CD4-positive, alpha-beta T cell treated with Interleukin-15 for 1 hour (primary cell): ENCODE measurements at places on chromosomes 2 and 18.

DNA sequence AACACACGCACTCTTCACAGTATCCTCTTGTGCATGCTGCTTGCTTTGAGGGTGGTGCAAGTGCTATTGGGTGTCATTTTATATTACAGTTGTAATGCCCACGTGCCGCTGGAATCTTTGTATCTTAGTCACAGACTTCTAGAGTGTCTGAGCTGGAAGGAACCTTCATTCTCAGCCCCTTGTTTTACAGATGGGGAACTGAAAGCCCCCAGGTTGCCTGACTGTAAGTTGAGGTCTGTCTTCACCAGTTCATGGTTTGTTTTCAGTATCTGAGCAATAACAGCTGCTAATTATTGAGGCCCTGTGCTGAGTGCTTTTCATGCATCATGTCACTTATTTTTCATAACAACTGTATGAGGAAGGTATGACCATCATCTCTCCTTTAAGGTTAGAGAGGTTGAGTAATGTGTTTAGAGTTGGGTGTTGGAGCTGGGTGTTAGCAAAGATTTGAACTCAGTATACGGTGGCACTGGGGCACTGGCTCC is 77.0 kb downstream of the PRKCE start:
- peak; percentile 67 for DNase-seq

- DNase-seq, result no peak
Measured at GRCh38 chr2:79729532-79729931, 216.7 kb downstream of the CTNNA2 start.

DNA sequence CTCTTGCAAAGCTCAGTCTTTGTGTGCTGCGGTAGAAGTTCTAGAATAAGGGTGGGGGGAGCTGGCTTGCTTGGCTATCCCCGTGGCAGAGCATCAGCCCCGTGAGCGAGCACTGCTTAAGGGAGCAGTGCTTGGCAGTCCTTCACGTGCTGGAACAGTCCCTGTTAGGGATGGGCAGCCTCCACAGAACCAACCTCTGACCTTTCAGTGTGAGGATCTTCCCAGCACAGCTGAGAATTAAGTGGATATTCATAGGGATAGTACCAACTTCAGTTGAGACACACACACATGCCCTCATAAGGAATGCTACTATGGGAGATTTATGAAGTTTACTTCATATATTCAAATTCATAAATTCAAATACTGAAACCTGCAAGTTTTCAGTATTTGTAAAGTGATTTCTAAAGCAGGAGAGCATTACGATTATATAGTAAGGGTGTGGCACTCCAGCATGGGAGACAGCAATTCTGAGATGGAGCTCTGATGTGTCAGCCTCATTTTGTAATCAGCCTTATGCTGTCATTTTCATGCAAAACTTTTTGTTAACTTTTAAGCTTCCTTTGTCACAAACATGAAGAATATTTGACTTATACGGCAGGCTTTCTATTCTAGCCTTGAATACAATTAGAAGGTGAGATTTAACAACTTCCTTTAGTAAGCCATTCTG is 39.5 kb downstream of the ATP9B start:
- no peak for DNase-seq

DNA sequence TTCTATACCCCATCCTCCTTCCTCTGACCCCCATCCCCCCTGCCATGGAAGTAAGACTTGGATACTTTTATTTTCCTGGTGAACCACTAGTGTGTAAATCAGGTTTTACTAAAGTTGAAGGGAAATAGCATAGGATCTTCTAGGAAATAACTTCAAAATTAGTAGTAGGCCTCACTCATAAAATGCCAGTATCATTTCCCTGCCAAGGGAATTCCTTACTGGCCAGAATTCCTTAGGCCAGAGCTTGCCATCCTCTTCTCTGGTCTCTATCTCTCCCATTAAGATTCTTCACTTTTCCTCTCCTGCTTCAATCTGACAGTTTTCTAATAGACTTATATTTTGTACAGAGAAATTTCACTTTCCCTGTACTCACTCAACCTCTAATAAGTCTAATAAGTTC is 322.8 kb upstream of the TANK start:
- no peak for DNase-seq

- DNase-seq, result peak; percentile 39
Measured at GRCh38 chr18:45670281-45670962, 53.6 kb upstream of the SLC14A1 start.

GRCh38 chr18:50704357-50704940 is 115.4 kb downstream of the MRO start:
- no peak for DNase-seq

DNA sequence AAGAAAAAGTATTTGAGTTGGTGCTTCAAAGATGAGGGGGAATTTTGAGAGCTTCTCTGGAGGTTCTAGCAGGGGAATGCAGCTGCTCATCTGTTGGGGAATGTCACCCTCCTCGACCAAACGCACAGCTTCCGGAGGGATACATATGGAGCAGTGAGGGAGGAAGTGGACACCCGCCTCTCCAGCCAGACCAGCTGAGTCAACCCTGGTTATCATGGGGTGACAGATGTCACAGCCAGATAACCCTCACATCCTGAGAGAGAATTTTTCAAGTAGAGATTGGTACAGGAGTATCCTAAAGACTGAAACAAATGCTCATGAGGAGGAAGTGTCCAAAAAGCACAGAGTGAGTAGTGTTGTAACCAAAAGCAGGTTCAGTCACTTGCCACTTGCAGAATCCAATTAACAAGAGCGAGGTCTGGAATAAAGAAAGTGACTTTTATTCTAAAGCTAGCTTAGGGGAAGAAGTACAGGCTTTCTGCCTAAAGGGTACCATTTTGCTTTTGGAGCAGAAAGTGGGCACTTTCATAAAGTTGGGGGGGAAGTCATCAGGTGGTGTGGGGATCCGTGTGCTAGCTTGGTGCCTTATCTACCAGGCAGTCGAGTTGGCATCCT is 395.2 kb downstream of the RAD51AP2 start:
- DNase-seq, result no peak

DNA sequence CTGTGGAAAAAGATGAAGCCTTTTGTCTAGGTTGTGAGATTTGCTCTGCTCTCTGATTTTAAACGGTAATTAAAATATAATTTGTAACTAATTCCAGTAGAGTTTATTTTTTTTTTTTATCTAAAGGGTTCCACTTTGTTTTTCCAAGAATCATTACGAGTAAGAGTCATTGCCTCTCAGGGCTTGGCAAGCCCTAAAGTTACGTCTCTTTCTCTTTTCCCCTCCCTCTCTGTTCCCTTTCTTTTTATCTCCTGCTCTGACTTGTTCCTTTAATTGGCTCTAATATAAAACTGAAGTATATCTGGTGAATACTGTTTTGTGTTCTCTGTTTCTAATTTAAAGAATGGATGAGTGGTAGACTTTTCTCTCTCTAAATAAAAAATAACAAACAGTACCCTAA is 75.8 kb downstream of the CALCRL start:
- no peak for DNase-seq

GRCh38 chr2:94872088-94872618 is 923 bp downstream of the TEKT4 start:
- DNase-seq, result no peak

DNA sequence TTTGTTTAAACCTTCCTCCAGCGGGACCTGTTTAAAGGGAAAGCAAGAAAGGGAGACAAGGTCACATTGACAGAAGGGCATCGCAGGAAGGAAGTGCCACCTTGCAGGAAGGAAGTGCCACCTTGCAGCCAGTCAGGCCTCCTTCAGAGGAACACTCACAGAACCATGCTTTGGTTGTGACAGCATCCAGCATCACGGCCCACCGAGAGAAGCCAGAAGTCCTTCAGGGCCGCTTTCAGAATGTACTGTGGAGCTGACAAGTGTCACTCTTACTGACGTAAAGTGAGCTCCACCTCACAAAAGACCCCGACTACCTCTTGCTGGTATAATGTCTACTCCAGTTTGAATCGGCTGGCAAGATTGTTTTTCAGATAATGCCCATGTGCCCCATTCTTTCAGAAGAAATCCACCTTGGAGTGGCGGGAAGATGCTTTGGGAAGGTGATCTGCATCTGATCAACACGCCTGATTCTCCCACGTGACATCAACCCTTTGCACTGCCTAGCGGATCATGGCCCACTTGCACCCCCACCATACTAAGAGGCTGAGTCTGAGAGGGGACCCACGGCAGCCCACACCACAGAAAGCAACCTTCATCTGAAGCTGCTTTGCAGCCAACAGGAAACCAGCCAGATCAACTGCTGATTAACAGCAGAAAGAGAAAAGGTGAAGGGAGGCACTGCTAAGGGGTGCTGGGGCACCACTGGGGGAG is 99.8 kb downstream of the UXS1 start:
- peak; percentile 77 for DNase-seq

DNA sequence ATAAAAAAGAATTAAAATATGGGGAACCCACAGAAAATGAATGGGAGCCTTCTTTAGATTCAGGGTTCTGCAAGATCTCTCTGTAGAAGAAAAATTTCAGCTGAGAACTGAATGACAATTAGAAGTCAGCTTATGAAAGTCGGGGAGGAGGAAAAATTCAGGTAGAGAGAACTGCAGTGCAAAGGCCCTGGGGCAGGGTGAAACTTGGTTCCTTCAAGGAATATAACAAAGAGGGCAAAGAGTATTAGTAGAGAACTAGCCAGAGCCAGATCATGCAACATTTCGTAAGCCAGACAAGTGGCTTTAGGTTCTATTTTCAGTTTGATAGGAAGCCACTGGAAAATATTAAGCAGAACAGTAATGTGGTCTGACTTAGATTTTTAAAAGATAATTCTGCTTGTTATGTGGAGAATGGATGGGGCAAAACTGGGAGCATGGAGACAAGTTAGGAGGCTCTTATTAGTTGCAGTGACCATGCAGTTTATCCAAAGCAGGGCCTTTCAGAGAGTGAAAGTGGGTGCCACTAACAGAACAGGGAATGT is 27.9 kb downstream of the RAB27B start:
- DNase-seq, result no peak

GRCh38 chr2:31081492-31081891 is 56.7 kb downstream of the GALNT14 start:
- DNase-seq, result no peak

GRCh38 chr18:79577451-79578395 is 101.9 kb upstream of the CTDP1 start:
- DNase-seq, result peak; percentile 11

GRCh38 chr2:130916438-130916705 is 79.7 kb downstream of the ARHGEF4 start:
- no peak for DNase-seq

DNA sequence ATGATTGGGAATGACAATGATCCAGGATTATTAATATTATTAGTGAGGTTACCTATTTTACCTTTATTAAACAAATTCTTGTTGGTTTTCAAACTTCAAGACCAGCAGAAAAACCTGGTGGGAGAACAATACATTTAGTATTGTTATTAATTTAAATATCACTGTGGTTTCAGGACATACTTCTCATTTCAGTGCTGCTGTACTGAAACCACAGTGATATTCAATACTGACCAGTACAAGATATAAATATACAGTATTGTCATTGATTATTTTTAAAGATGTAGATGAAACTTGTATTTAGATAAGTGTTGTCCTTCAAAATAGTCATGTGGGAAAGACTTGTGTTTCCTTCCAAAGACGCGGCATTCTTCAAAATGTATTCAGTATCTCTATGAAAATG is 1047.3 kb upstream of the CELF4 start:
- DNase-seq, result no peak

GRCh38 chr2:113180131-113180946 is 6.6 kb downstream of the PSD4 start:
- no peak for DNase-seq

DNA sequence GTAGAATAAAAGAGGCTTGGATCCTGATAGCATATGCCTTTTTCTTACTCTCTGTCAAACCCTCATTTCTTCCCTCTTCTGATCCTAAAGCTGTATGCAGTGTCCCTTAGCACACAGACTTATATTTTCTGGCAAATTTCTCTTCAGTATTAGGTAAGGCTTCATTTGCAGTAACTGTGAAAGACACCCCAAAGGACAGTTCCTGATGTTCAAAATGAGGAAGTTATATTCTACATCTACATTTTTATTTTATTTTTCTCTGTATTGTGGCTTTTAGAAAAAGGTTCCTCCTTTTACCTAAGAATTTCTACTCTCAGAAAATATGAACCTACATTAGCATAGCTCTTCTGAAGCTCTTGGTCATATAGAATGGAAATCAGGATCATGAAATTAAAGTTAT is 261.7 kb downstream of the PDE11A start:
- DNase-seq, result no peak

GRCh38 chr2:179703702-179704101 is 157.7 kb downstream of the ZNF385B start:
- DNase-seq, result no peak

- no peak for DNase-seq
Measured at GRCh38 chr2:178449700-178450523, 1.1 kb downstream of the PRKRA start.

DNA sequence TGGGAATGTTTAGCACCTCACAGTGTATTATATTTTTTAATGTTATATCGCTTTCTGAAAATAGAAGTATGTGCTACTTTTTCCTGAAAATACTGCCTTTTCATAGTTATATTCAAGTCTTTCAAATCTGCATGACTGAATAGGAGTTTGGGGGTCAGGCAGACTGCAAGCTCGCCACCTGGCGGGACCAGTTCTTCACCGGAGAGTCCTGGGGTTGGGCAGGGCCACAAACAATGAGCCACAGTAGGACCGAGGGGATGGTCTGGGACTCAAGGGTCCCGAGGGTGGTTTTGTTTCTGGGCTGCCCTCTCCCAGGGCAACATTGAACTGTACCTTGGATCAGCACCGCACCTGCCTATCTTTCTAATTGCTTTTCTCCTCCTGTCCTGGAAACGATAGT is 70.6 kb downstream of the VWA3B start:
- no peak for DNase-seq

DNA sequence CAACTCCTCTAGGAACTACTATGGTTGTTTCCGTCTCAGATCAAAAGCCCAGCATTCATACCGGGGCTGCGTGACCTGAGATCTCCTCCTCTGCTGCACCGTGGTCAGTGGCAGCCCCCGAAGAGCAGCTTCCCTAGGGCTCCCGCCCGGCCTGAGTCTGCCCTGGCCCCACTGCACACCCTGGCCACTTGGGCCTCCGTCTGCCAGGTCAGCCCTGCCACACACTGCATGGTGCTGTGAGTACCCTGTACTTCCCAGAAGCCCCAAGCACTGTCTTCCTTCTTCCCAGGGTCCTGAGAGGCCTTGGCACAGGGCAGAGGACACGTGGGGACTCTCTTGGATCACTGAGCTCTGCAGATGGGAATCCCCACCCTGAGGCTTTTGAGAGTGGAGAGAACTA is 81.5 kb upstream of the GPC1 start:
- DNase-seq, result no peak

DNA sequence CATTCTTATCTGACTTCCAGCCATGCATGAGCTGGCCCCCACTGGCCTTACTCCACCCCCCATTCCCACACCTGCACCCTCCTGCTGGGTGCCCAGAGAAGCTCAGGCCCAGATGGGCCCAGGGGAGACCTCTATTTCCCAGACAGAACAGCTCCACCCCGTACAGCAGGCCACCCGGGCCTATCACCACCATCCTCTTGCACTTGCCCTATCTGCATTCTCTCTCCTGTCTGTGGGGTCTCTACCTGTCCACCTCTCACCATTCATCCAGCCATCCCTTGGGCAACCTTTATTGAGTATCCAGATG is 25.3 kb upstream of the TNS1 start:
- no peak for DNase-seq

- no peak for DNase-seq
Measured at GRCh38 chr2:60780721-60781120, 24.7 kb downstream of the PAPOLG start.
